Fibroblast of skin of right biceps (primary cell): ENCODE measurements at places on chromosomes 7 and 10.

DNA sequence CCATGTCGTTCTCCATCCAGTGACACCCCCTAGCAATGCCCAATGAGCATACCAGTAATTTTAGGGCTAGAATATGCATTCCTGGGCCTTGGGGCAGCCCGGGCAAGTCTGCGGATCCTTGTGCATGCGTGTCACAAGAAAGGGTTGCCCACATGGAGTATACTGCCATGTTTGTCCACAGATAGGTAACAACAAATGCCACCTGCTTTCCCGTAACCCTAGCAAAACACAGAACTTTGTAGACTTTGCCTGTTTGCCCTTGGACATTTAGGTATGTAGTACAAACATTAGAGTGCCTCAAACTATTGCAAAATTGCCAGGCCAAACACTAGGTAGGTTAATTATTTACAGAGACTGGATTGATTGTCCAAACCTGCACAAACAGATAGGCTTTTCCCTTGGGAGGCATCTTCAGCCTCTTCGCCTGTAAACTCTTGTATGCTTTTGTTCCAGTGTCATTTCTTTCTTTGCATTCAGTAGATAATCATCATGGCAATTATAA is 117.0 kb downstream of the ADCY1 start:
- DNase-seq, result no peak

GRCh38 chr7:85823396-85824080 is 636.7 kb upstream of the SEMA3D start:
- DNase-seq, result peak; percentile 59

- no peak for DNase-seq
These were observed 7.6 kb downstream of the GDF2 start for GRCh38 chr10:47329855-47330254.

DNA sequence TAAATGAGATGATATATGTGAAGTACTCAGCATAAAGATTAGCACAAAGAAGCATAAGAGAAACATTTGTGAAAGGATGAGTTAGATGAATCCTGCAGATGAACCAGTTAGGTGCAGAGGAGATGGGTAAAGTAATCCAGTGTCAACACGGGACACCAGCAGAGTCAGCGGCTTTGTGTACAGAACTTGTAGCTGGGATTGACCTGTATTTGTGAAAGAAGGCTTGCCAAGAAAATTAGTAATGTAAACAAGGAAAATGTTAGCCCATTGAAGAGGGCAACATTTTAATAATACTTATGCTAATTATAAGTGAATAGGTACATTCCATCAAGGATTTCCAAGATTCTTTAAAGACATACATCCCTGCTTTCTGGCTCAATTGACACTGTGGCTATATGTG is 255.7 kb downstream of the PTEN start:
- no peak for DNase-seq

DNA sequence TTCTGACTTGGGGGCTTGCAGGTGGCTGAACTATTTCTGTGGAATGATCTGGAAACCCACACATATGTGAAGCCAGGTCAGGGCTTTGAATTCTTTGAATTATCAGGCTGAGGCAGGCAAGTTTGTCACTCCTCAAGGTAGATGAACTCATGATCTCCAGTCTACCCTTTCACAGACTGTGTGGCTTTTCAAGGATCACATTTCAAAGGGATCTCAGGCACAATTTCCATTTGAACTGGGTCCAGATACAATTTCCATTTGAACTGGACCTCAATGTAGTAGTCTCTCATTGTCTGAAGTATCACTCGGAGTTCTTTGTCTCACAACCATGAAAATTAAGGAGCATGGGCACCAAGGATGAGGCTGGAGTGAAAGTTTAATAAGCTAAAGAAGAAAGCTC is 25.7 kb upstream of the EIF4H start:
- no peak for DNase-seq

DNA sequence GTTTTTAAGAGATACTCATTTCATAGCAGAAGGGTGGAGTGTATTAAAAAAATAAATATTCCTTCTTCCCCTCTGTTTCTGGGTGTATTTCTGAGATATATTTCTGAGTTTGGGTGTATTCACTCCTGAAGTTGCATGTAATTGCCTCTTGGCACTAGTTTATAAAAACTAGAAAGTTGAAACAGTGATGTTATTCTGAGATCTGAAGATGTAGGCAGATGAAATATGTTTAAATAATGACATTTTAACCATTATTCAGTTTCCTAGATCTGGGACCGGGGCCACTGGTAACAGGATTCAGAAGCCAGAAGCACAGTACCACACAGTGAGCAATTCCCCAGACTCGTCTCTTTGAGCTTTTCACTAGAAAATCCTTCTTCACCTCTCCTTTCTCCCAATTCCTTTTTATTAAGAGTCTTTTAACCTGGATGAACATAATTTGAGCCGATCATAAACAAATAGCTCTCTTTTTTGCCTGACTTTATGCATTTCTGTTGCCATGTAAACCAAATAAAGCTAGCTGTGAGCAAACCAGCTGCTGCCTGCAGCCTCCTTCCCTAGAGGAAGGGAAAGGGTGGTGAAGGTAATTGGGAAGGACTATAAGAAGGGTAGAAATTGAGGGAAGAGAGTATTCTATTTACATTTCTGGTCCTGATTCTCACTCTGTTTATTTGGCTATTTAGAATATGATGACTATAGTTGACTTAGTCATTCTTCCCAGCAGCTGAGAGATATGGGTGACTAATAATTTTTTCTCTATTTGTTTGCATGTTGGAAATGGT is 101.8 kb upstream of the STRIP2 start:
- DNase-seq, result peak; percentile 61

DNA sequence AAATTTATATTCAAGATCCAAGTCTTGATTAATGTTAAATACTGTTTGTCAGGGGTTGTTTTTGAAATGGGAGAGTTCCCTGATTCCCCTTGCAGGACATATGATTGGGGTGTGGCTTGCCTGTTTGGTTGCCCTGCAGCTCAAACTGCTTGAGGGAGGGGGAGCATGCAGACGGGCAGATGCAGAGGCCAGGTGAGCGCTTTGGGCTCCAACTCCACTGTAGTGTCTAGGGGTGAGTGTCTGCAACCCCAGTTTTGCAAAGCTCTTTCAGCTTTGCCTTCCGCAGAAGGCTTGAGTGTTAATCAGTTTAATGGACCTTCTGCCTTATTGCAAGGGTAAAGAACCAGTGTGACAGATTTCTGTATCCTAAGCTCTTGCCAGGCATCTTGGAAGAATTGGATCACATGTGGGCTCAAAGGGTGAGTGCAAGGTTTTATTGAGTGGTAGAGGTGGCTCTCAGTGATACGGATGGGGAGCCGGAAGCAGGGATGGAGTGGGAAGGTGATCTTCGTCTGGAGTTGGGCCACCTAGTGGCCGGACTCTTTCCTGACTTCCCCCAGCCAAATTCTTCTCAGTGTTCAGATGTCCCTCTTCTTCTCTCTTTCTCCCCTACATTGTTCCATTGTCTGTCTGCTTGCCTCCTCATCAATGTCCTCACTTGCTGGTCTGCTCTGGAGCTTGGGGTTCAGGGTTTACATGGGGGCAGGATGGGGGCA is 479.7 kb downstream of the ATRNL1 start:
- peak; percentile 3 for DNase-seq

- no peak for DNase-seq
These were observed 65.2 kb upstream of the FAM20C start for GRCh38 chr7:127064-127598.

- no peak for DNase-seq
These were observed 78.8 kb upstream of the PRSS1 start for GRCh38 chr7:142670511-142670910.

DNA sequence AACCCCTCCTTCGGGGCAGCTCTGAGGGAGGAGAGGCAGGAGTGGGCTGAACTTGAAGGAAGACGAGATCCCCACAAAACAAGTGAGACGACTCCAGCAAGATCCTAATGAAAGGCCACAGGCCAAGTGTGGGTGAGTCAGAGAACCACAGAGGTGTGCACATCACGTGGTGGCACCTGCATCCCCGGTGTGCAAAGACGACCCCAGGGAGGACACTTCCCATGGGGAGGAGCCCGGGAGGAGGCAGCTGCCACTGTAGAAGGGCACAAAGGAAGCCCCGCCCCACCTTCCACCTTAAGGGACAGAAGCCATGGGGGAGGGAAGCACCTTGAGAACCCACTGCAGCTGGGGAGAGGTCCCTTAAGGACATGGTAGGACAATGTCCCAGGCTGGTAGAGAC is 45.7 kb downstream of the ESYT2 start:
- no peak for DNase-seq

GRCh38 chr7:108345710-108346336 is 110.4 kb downstream of the NRCAM start:
- no peak for DNase-seq

- peak; percentile 74 for DNase-seq
These were observed 401.9 kb downstream of the TNS3 start for GRCh38 chr7:47179812-47180515.

- peak; percentile 43 for DNase-seq
These were observed 445 bp upstream of the ATRNL1 start for GRCh38 chr10:115092555-115093285.

GRCh38 chr7:127751490-127752448 is 99.8 kb downstream of the SND1 start:
- no peak for DNase-seq

DNA sequence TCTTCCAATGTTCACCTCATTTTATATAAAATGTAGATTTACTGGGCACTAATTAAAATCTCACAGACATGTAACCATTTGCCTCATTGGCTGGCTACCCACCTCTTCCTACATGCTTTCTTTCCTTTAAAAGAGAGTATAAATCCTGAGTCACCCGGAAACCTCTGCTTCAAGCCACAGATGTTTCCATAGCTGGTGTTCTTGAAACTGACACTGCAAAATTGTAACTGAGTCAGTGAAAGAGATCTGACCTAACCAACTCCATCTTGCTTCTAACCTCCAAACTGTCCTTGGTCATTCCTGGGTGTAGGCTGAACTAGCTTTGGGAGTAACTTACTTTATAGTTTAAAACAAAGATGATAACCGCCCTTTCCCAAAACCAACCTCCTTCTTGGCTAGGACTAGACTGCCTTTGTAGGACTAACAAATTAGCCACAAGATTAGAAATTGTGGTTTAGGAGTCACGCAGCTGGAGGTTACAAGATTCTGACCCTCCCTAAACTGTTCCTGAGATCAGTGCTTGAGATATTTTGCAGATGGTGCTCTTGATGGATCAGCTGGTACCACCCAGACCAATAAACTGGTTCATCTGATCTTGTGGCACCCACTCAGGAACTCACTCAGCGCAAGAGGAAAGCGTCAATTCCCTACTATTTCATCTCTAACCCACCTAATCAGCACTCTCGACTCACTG is 33.5 kb downstream of the SVOPL start:
- DNase-seq, result no peak

GRCh38 chr7:92785923-92786322 is 50.5 kb downstream of the CDK6 start:
- peak; percentile 67 for DNase-seq

- peak; percentile 99 for DNase-seq
These were observed 126.2 kb downstream of the PRPF18 start for GRCh38 chr10:13712837-13713581.

DNA sequence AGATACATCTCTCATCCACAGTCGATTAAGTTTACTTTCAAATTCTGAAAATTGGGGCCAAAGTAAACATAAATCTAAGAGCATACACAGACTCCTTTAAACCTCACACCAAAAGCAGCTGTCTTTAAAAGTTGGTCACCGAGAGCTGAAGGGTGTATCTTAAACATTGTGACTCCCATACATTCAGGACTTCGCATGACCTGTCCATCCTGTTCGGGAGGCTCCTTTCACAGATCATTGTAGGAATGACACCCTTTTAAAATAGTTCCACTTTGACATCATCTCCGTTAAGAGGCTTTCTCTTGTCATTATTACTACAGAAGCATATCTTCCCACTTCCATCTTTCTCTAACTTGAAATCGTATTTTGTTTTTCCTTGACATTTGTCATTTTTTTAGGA is 440.0 kb downstream of the DNAJB9 start:
- DNase-seq, result no peak

GRCh38 chr7:116403265-116403664 is 96.3 kb upstream of the CAV2 start:
- peak; percentile 82 for DNase-seq

DNA sequence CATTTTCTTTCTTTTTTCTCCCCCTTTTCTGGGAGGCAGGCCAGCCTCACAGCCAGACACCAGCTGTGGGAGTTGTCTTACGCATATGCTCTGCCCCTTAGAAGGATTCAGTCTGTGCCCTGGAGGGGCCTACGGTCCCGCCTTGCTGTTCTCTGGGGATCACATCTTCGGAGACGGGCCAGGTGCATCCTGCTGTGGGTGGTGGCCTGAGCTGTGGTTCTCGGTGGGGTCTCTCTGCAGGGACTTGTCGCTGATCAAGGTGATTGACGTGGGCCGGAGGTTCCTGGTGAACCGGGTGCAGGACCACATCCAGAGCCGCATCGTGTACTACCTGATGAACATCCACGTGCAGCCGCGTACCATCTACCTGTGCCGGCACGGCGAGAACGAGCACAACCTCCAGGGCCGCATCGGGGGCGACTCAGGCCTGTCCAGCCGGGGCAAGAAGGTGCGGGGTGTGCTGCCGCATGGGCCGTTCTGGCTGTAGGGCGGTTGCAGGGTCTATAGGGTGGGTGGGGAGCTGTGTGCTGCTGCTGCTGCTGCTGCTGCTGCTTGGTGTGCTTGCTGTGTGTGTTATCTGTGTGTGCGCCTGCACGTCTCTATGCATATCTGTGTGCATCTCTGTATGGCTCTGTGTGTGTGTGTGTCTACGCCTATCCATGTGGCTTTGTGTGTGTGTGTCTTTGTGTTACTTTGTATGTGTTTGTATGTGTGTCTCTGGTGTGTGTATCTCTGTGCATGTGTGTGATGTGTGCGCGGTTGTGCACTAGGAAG is 17.9 kb downstream of the PFKFB3 start:
- DNase-seq, result no peak

GRCh38 chr10:61923950-61924274 is 22.4 kb downstream of the ARID5B start:
- no peak for DNase-seq

DNA sequence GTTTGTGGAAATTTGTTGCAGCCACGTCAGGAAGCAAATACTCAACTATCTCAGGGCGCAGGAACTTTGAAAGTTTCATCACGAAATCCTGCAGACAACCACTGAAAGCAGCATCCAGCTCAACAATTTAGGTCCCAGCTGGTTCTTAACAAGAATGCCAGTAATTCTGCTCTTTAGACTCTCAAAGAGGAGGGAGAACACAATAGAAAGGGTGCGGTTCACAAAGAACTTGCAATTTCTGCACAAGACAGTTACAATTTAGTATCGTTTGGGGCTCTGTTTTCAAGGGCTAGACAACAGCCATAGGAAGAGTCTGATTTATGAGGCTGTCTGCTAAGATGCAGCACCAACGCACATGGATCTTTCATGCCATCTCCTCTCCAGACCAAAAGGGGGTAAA is 223.1 kb downstream of the FGFR2 start:
- DNase-seq, result no peak

- no peak for DNase-seq
These were observed 5.8 kb downstream of the TAS2R39 start for GRCh38 chr7:143188994-143189393.

DNA sequence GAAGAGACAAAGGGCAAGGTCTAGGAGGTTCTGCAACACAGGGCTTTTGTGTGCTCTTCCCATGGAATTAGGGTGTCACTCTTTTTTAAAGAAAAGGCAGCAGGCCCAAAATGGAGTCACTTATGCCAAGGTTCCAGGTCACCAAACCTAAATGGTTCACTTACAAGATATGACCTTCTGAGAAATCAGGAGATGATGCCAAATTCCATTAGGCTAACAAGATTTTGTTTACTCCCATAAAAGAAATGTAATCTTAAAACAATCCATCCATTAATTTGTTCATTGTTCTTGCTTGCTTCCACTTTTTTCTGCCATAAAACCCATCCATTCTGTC is 158.1 kb downstream of the SNX13 start:
- DNase-seq, result no peak
